H1 (cell line): ENCODE measurements at places on chromosomes 7 and 10. TPM values are rescaled to one million over a fixed set of nuclear protein-coding genes. Genes with fewer than 3 reads are reported as not detected.

The HACD1 gene
- total RNA-seq: 30.8 and 32.6 TPM in 2 replicates

The ACTR3C gene
- 0.84 TPM in 1 of 2 replicates, not detected in the other for total RNA-seq

The PLCE1 gene
- total RNA-seq: 0.06 and 0.10 TPM in 2 replicates

The CADPS2 gene
- total RNA-seq: 19.7 and 22.3 TPM in 2 replicates

GRCh38 chr10:120011359-120012130 is 119.0 kb downstream of the SEC23IP start:
- H3K36me3 ChIP-seq: no peaks in the 10 kb centered on the region
- H3K4me1 ChIP-seq: no peaks in the 10 kb centered on the region
- DNase-seq: peak; percentile 81
- no peak overlapping the region for H3K4me3 ChIP-seq

DNA sequence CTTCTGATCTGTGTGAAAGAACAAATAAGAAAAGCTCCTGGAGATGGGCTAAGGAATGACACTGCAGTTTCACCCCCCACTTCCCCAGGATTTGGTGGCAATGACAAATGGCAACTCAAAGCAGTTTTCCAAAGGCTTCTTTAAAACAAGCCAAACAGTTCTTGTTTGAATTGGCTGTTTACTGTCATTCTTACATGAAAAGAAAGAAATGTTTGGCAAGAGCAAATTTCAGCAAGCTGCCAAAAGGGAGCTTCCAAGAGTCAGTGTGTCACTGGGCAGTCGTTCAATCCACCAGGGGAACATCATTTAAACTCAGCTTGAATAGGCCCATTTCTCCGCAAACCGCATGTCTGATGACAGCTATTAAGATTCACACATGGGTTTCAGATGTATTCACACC is 119.0 kb upstream of the RHOBTB1 start:
- H3K27ac ChIP-seq: no peak overlapping the region
- H3K4me1 ChIP-seq: no peaks in the 10 kb centered on the region
- no peaks in the 10 kb centered on the region for H3K36me3 ChIP-seq
- DNase-seq: no peak

DNA sequence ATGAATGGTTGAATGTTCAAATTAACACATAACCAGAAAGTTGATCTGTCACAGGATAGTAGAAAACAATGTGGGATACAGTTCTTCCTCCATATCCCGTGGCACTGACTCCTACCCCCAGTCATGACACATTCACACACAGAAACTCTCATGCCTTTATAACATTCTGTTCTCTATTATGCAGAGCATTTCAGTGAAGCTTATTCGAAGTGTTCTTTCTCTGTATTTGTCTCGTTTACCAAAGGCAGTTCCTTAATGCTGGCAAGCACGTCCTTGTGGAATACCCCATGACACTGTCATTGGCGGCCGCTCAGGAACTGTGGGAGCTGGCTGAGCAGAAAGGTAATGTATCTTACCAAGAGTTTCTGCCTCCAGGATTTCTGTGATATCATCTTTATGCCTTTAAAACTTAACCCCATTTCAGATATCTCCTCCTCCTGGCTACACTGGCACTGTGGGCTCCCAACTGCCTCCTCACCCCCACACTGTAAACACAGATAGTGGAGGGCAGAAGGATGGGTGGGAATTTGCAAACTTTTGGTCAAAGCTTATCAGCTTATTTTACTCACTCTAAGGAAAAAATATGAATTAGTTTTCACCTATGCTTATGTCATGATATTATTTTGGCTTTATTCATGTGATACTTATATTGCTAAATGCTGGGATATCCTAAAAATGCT is 34.1 kb downstream of the BLVRA start:
- no peaks in the 10 kb centered on the region for H3K27me3 ChIP-seq
- no peaks in the 10 kb centered on the region; the same call in 1 of the 2 replicates for H3K36me3 ChIP-seq
- H3K4me1 ChIP-seq: no peaks in the 10 kb centered on the region
- H3K4me3 ChIP-seq: no peak overlapping the region
- DNase-seq: no peak

- peak; percentile 51 for DNase-seq
- H3K27me3 ChIP-seq: peaks cover 6% of the 10 kb centered on the region
- H3K4me1 ChIP-seq: peaks cover 1% of the 10 kb centered on the region; the same call in 1 of the 2 replicates
- H3K36me3 ChIP-seq: no peaks in the 10 kb centered on the region
- no peak overlapping the region for H3K27ac ChIP-seq
Observed at GRCh38 chr7:157676001-157676400, 339.2 kb downstream of the DNAJB6 start.

DNA sequence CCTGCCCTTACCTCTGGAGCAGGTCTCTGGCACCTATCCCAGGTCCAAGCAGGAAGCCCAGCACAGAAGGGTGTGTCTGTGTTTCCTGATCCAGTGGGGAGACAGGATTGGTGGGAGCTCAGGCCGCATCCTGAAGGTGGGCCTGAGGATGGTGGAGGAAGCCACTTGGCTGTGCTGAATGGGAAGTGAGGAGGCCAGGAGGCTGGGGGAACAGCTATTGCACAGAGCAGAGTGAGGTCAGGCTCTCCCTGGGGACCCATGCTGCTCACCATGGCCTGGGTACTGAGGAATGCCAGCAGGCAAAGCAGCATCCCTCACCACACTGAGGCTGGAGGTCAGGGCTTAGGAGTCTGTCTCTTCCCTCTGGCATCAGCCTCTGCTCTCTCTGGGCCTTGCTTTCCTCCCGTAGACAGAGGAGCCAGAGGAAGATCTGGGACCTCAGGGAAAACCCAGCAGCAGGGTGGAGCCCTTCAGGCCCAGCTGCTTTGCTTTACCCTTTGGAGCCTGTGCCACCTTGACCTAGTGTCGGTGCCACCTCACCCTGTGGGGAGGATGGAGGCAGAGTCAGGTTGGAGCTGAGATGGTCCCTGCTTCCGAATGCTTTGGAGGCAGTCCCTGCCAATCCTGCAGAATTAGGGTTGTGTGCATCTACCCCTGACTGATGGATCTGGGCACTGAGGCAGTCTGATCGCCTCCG is 39.0 kb downstream of the CDH23 start:
- no peaks in the 10 kb centered on the region for H3K36me3 ChIP-seq
- DNase-seq: peak; percentile 43
- H3K27ac ChIP-seq: no peak overlapping the region
- H3K4me1 ChIP-seq: no peaks in the 10 kb centered on the region
- no peak overlapping the region for H3K4me3 ChIP-seq

DNA sequence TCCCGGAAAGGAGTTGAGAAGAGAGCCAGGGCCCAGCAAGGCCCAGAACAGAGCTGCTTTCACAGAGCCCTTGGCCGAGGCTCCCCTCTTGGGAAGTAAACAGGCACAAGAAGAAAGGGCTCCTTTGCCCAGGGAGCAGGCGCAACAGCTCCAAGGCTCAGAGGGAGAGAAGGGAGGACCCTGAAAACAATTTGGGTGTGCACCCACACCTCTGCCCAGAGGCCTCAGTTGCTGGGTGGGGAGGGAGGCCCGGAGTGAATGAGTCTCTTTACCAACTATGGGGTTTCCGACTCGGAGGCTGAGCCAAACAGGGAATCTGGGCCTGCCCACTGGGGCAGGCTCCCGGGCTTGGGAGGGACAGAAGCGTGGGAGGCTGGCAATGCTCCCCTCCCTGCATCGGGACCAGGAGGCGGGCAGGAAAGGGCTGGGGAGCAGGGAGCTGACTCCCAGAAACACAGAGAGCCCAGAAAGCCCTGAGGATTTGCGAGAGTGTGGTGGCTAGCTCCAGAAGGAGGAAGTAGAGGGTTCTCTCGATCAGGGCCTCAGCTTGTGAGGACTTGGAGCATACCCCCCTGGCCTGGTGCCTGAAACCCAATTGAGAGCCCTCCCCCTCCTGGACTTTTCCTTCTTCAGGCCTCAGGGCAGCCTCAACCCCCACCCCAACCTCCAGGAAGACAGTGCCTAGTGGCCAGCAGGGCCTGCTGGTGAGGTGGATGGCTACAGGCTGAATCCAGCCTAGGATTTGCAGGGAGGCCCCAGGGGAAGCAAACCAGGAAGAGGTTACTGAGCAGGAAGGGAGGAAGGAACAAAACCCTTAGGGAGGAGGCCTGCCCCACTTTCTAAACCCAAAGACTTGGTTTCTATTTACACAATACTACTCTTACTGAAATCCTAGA is 6.2 kb downstream of the C10orf105 start:
- H3K4me3 ChIP-seq: no peak overlapping the region
- no peak for DNase-seq
- H3K4me1 ChIP-seq: no peaks in the 10 kb centered on the region

DNA sequence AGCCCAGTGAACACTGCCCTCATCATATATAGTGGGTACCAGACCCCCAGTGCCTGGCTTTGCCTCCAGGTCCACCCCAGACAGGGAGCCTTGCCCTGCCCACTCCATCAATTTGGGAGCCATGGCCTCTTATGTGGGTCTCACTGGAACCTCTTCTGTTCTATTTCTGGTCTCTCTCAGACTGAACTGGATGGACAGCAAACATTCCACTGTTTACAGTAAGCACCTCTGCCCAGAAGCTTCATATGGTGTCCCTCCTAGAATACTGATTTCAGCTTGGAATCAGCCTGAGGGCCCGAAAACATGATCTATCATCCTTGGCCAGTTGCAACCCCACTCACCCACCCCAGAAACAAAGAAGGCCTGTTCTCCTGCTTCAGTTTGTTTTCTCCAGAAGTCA is 81.0 kb upstream of the SLF2 start:
- H3K27me3 ChIP-seq: peaks cover 69% of the 10 kb centered on the region
- DNase-seq: no peak
- H3K4me3 ChIP-seq: no peak overlapping the region
- peaks cover 14% of the 10 kb centered on the region for H3K4me1 ChIP-seq
- no peak overlapping the region for H3K27ac ChIP-seq
- H3K36me3 ChIP-seq: no peaks in the 10 kb centered on the region

DNA sequence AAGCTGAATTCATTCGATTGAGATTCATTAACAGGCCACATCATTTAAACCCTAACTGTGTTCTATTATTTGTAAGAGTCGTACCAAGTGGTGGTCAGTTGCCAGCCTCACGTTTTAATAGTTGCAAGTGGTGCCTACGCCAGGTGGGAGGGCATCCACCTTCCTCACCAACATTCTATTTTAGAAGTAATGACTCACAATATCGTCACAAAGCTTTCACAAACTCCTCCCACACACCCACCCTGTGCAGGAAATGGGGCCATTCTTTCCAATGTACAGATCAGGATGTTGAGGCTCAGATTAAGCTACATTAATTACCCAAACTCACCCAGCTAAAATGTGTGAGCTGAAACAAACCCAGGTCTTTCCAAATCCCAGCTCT is 77.3 kb upstream of the SAMD8 start:
- DNase-seq: no peak
- no peaks in the 10 kb centered on the region for H3K4me1 ChIP-seq
- peaks cover 5% of the 10 kb centered on the region; the same call in 1 of the 2 replicates for H3K36me3 ChIP-seq
- H3K27ac ChIP-seq: no peak overlapping the region
- no peak overlapping the region for H3K4me3 ChIP-seq

- H3K27me3 ChIP-seq: no peaks in the 10 kb centered on the region
- DNase-seq: no peak
- H3K4me1 ChIP-seq: peaks cover 6% of the 10 kb centered on the region; the same call in 1 of the 2 replicates
- no peak overlapping the region for H3K27ac ChIP-seq
- H3K36me3 ChIP-seq: no peaks in the 10 kb centered on the region
Observed at GRCh38 chr7:127628445-127628844, 10.5 kb upstream of the PAX4 start.

DNA sequence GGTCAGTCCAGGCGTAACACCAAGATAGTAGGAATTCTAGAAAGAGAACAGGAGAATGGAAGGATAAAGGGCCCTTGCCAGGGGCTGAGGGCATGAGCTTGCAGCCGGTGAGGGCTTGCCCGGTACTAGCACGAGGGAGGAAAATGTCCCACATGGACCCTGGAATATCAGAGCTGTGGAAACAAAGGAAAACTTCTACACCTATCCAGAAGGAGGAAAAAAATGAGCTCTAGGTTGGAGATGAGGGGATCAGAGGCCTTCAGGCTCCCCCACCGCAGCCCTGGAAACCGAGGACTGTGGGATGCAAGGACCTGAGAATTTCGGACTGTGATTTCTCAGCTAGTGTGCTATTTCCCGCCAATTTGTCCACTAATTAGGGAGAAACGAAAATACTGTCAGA is 22.1 kb downstream of the RAMP3 start:
- no peak overlapping the region for H3K4me3 ChIP-seq
- no peaks in the 10 kb centered on the region for H3K27me3 ChIP-seq
- no peaks in the 10 kb centered on the region for H3K4me1 ChIP-seq
- no peaks in the 10 kb centered on the region for H3K36me3 ChIP-seq

- DNase-seq: no peak
- no peaks in the 10 kb centered on the region for H3K27me3 ChIP-seq
- no peak overlapping the region for H3K4me3 ChIP-seq
- no peak overlapping the region for H3K27ac ChIP-seq
- H3K36me3 ChIP-seq: no peaks in the 10 kb centered on the region
Observed at GRCh38 chr7:1288390-1288995, 55.8 kb downstream of the UNCX start.
